ENCODE measurements at places on chromosomes 13 and 19.

- DNase-seq: no peak
Measured at GRCh38 chr13:75446874-75447273, 35.1 kb downstream of the TBC1D4 start.

DNA sequence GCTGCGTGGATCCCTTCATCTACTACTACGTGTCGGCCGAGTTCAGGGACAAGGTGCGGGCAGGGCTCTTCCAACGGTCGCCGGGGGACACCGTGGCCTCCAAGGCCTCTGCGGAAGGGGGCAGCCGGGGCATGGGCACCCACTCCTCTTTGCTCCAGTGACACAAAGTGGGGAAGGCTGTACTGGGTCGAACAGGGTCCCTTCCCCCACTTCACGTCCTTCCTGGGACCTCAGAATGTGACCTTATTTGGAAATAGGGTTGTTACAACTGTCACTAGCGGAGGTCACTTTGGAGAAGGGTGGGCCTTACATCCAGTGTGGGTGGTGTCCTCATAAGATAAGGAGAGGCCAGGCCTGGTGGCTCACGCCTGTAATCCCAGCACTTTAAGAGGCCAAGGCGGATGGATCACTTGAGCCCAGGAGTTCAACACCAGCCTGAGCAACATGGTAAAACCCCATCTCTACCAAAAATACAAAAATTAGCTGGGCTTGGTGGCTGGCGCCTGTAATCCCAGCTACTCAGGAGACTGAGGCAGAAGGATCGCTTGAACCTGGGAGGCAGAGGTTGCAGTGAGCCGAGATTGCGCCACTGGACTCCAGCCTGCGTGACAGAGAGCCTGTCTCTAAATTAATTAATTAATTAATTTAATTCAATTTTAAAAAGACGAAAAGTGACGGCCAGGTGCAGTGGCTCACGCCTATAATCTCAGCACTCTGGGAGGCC, 1.8 kb downstream of the F2RL3 start:
- no peak for DNase-seq

GRCh38 chr19:16303755-16304154, 20.9 kb upstream of the KLF2 start:
- DNase-seq: no peak

DNA sequence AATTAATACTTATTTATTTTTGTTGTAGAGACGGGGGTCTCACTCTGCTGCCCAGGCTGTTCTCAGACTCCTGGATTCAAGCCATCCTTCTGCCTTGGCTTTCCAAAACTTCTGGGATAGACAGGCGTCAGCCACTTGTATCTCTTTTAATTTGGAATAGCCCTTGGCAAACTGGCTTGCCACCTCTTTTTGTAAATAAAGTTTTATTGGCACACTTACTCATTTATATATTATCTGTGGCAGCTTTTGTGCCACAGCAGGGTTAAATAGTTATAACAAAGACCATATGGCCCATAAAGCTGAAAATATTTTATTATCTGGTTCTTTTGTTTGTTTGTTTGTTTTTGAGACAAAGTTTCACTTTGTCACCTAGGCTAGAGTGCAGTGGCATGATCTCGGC, 30.5 kb downstream of the BBC3 start:
- no peak for DNase-seq

DNA sequence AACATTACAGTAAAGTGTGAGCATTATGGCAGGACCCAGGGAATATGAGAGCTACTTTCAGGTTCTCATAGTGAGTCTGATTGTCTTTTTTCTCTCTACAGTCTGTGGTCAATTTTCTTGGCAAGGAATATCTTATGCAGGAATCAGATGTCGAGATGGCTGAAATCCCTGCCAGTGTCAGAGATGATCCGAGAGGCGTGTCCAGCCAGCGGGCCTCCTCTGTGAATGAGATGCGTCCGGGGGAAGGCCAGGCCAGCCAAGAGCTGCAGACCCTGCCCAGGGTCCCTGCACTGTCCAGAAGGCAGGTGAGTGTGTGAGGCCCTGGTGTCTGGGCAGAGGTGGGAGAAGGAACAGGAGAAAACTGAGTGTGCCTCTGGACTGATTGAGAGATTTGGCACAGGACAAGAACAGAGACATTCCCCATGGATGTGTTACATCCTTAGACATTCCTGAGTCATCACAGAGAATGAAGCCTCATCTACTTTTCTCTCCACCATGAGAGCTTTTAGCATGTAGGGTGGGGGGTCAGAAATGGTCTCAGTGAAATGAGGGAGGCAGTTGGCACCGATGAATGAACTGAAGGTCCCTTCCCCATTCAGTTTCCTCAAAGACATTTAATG, 27.3 kb upstream of the EDDM13 start:
- no peak for DNase-seq

DNA sequence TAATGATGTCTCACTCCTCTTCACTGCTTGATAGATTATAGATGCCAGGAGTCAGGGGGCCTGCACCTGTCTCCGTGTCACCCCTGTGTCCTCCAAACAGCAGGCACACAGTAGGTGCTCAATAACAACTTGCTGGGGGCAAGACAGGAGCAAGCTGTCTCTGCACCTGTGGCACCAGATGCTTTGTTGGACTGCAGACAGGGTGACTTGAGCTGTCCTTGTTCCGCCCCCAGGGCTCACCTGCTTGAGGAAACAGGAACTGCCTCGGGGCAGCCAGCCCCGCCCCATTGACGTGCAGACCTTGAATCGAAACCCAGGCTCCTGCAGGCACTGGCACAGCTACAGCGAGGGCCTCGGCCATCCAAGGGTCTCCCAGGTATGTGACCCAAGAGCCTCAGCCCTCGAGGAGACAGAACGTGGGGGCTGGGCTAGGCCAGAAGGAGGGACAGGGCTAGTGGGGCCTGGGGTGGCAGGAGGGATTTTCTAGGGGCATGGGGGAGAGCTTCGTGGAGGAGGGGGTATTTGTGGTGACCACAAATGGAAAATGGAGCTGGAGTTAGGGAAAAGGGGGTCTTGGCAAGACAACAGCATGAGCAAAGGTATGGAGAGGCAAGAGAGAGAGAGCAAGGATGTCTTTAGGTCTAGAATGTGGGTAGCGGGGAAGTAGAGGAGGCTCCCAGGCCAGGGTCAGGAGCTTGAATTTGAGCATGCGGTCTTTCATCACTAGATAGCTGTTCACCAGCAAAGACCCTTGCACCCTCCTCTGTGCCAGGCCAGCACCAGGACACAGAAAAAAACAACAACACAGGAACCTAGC, at the start of gene HSH2D:
HSH2D (plus strand) TSS at position 287 of the 817 bp plus-strand sequence. CDS start 5,066 bp downstream, outside the sequence.
- DNase-seq: no peak

- no peak for DNase-seq
Measured at GRCh38 chr13:43981091-43981490, 101.4 kb downstream of the LACC1 start.

- DNase-seq: no peak
Measured at GRCh38 chr19:44957526-44957925, 2.3 kb downstream of the CLPTM1 start.

GRCh38 chr13:79966059-79966458, 374.9 kb downstream of the SPRY2 start:
- no peak for DNase-seq

GRCh38 chr13:45292176-45292575, 48.8 kb downstream of the TPT1 start:
- DNase-seq: no peak

DNA sequence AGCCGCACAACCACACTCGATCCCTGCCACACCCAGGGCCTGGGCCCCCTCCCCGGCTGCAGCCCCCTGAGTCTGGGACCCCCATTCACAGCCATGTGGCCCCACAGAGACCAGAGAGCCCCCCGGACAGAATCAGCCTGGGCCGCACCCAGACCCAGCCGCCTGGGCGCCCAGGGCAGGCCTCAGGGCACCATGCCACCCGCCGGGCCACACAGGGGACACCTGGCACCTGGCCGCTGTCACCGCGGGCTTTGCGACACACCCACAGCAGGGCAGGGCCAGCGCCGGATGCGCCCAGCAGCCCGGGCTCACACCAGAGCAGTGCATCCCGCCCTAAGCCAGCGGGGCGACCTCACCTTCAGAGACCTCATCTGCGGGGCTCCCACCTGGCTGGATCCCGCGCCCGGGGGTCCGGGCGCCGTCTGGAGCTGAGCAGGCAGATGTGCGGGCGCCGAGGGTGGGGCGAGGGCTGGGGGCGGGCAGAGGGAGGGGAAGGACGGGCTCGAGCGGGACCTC, 443 bp downstream of the TBXA2R start:
- no peak for DNase-seq

- no peak for DNase-seq
Measured at GRCh38 chr19:4139614-4140236, 13.7 kb upstream of the CREB3L3 start.

DNA sequence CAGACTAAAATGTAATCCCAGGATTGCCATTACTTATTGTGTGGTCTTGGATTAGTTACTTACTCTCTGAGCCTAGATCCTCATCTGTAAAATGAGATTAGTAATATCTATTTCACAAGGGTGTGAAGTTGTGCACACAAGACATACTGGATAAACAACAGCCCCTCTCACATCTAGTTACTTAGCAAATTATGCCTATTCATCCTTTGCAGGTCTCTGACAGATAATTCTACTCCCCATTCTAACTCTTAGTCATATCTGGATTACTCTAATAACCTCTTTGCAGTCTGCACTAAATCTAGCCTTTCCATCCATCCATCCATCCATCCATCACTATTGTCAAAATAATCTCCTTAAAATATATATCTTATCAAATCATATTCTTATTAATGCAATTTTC, 12.4 kb downstream of the MTRF1 start:
- DNase-seq: no peak

DNA sequence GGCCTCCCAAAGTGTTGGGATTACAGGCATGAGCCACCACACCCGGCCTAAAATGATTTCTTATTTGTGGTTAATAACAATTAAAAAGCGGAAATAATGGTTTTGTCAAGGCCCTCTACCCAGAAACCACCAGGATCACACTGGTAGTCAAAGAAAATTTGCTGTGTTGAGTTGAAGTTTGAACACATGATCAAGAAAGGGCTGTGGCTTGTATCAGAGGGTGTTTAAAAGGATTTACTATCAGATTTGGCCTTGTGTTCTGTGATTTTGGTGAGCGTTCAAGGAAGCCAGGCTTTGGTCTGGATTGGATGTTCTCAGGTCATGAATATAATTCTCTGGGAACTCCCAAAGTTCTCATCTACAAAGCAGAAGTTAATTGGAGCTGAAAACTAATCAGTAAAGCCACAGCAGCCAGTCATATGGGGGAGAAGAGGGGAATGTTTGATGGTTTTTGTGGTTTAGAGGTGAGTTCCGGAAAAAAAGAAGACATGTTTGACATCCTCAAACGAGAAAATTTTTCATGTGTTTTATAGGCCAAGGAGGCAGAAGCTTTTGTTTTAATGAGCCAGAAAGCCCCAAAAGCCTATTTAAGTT, 10.6 kb upstream of the ZNF556 start:
- no peak for DNase-seq

DNA sequence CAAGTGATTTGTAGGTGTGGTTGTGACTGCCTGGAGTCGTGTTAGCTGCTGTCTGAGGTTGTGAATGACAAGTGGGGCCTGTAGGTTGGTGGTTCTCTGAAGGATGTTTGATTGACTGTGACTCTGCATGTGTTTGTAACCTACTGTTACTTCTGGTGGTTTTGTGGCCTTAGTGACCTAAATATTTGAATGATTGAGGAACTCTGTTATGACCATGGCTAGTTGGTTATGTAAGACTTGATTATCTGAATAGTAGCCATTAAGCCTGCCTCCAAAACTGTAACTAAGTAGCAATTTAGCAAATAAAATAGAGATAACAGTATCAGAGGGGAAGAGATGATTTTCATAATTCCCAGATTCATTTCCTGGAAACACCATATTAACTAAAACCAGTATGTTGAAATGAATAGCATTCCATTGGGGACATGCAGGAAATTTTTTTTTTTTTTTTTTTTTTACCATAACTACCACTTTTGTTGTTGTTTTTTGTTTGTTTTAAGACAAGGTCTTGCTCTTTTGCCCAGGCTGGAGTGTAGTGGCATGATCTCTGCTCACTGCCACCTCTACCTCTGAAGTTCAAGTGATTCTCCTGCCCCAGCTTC, 865 bp downstream of the ZNF382 start:
- DNase-seq: no peak

DNA sequence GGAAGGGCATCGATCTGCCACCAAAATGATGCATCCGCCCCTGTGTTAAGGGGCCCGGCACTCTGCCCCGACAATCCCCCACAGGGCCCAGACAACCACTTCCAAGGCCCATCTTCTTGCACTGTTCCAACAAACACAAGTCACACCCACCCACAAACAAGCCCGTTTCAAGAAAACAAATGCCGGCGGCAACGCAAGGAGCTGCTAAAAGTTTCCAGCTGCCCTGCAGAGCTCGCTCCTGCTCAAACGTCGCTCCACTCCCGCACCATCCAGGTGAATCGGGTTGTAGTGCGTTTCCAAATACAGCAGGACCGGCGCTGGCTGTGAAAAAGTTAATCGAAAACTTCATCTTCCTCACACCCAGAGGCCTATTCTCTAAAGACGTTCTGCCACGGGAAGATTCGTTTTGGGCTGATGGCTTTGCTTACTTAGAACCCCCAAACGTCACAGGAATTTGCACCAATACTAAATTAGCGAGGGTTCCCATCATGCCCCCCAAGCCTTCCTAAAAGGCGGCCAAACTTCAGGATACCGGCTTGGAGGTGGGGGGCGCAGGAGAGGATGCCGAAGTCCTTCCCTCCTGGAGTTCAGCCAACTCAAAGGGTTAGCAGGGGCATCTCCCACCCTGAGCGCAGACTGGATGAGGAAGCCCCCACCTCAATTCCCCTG, 107.4 kb upstream of the DOCK9 start:
- DNase-seq: no peak

GRCh38 chr19:49442354-49442753, 1.0 kb upstream of the SLC17A7 start:
- no peak for DNase-seq

- no peak for DNase-seq
Measured at GRCh38 chr13:110942248-110942981, 27.5 kb upstream of the ANKRD10 start.

- no peak for DNase-seq
Measured at GRCh38 chr13:59793107-59793506, 370.6 kb downstream of the DIAPH3 start.

DNA sequence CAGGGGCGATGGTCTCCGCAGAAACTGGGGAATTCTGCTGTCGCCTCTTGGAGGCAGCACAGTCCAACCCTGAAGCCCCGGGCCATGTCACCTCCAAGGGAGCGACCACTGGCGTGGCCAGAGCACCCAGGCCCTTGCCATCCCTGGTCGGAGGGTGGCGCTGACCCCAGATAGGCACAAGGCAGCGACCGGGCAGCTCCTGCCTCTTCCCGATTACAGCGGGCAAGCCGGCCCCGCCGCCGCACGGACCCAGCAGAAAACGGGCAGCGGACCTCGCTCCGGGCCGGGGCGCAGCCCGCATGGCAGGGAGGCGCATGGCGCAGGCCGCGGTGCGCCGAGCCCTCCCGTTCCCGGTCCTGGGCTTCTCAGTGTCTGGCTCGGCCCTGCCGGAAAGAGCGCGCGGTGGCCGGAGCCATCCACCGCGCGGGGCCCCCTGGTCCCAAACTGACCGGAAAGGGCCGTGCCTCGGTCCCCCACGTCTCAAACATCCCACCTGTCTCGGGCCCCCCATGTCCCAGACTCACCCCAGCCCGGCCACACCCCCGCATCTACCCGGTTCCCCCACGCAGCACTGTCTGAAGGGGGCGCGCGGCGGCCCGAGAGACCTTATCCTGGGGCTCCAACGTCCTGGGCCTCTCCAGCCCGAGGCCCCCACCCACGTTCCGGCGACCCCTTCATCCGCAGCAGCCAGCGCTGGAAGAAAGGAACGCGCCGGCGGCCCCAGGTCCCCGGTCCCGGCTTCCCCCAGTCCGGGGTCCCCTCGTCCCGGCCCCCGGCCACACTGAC, 727 bp downstream of the CERS1 start:
- no peak for DNase-seq

GRCh38 chr13:97030705-97031452, 36.6 kb upstream of the OXGR1 start:
- no peak for DNase-seq
